ENCODE measurements at places on chromosomes 5 and 9.

DNA sequence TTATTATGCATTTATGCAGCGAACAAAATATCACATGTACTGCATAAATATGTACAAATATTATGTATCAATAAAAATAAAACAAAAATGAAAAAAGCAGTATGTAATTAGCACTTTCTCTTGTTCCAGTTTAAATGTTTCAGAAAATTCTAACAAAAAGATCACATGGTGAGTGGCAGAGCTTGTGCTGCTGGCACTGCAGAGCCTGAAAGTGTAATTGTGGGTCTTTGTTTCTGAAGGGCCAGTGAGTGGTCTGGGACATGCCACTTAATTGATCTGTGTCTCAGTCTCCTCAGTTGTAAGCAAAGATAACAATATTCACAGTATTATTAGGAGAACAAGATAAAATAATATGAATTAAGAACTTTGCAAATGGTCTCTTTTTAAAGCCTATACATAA, 39.5 kb upstream of the RAI14 start:
- DNase-seq = no peak

DNA sequence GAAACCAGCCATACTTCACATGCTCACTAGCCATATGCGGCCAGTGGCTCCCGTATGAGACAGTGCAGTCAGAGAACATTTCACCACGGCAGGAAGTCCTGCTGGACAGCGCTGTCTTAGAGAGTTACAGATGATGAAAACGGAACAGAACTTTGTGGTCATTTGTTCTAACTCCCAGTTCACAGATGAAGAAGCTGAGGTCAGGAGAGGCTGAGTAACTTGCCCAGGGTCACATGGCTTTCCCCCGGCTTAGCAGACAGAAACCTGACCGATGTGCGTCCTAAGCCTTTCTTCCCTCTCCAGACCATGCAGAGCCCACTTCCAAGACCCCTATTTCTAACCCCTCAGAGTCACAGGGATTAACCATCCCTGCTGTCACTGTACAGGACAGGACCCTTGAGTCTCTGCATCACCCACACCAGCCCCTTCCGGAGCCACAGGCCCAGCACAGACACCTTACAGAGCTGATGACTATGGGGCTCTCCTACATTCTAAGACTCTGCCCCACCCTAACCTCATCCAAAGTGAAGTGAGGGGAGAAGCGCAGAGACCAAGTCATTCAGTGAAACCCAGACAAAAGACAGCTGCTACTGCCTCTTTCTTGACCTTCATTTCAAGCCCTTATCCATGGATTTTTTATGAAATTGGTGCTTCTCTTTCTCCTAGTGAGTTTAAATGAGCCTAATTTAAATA, 86.9 kb downstream of the PTPN3 start:
- DNase-seq = no peak

DNA sequence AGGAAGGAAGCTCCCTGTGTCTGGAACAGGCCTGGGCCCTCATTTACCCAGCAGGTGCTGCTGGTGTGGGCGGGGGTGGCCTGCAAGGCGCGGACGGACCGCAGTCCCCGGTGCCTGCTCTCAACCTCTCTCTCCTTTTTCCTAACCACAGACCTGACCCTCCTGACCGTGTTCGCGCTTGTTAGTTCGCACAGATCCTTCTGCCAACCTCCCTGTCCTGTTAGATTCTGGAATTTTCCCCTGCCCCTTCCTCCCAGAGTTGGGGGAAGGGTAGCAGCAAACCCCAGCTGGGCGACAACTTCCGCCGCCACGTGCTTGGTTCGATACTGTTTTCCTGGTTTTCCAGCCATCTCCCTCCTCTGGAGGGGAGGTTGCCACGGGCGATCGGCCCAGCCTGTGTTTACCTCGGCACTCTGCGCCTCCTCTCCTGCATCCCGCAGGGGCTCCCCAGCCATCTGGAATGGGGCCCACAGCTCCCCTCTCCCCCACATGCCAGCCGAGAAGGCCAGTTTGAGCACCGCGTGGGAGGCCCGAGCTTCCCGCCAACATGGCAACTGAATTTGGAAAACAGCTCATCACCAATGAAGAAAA, 70.8 kb upstream of the UNC5A start:
- DNase-seq = no peak

GRCh38 chr5:15354021-15354420, 146.0 kb upstream of the FBXL7 start:
- DNase-seq = no peak

- no peak for DNase-seq
Measured at GRCh38 chr9:126337729-126338372, 11.2 kb downstream of the MVB12B start.

DNA sequence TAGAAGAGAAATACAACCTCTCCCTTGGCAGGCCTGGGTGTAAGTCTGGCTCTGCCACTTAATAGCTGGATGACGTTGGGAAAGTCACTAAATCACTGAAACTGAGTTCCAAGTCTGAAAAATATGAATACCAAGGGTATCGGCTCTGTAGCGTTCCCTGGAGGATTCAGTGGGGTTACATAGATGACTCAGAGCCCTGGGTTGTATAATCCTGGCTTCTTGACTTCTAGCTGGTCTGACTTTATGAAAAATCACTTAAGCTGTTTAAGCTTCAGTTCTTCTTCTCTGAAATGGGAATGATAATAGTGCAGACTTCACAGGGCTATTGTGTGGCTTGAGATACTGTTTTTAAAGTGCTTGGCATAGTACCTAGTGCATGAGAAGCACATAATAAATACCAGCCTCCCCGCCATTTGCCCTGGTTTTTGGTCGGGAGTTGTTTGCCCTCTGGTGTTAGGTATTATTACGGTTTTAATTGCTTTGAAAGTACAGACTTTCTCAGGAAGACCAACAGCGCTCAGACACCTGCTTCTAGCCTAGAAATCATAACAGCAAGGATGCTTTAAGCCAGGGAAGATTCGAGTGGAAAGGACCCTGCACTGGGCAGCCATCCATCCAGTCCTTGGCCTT, 43.0 kb downstream of the CYFIP2 start:
- no peak for DNase-seq

DNA sequence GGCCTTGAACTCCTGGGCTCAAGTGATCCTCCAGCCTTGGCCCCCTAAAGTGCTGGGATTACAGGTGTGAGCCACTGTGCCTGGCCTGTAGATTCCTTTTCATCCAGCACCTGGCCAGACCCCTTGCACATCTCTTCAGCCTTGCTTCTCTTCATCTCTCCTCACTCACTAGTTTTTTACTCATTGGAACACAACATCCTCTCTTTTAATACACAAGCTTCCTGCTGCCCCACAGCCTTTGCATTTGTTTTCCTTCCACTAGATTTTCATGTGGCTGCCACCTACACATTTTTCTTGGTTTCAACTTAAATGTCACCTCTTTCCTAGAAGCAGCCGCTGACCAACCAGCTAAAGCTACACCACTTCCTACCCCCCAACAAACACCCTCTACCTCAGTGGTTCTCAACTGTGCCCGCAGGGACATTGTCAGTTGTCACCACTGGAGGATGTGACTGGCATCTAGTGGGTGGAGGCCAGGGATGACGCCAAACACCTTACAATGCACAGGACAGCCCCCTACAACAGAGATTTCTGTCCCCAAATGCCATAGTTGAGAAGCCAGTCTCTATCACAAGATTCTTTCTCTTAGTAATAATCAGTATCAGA, 33.7 kb downstream of the HAVCR1 start:
- no peak for DNase-seq

DNA sequence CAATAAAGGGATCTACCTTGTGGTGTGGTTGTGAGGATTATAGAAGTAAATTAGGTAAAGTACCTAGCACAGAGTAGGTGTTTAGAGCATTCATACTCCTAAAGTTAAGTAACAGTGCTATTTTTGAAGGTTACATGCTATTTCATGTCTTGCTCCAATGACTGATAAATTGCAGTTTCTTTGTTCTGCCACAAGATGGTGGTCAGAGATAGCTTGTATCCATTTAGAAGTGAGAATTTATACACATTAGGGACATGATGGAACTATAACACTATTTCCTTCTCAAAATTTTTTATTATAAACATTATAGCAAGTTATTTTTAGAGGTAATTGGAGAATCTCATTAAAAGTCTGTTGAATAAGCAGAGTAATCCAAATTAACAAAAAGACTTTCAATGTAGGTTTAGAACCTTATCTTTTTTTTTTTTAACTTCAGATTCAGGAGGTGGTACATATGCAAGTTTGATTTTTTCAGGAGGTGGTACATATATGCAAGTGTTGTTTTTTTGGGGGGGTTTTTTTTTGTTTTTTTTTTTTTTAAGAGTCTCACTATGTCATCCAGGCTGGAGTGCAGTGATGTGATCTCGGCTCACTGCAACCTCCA, 17.1 kb downstream of the MTREX start:
- no peak for DNase-seq

DNA sequence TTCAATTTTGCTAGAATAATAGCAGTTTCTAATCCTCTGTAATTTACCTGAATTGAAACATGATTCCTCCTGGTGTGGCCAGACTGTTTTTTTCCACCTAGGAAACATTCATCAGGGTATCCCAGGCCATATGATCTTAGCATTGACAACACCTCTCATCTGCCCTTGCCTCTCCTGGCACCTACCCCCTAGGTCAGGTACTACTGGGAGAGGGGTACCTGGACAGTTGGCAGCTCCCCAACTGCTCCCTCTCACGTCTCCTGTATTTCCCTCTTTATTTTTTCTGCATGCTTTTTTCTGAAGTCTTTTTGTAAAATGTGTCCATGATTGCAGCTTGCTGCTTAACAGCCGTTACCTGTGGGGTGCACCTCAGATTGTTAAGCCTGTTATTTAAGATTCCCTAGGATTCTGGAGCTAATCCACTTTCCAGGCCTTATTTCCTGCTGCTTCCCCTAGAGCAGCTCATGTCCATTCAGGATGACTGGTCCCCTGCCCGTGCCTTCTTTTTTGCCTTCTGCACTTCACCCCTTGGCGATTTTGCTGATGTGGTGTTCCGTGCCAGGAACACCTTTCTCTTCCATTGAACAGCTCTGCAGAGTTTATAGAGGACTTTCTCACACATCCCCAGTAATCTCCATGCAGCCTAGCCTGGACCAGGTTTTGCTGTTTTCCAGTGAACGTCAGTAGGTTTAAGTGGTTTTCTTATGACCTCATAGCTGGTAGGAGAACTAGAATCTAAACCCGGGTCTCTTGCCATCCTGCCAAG, 33.6 kb downstream of the SNX30 start:
- DNase-seq = peak; percentile 81

DNA sequence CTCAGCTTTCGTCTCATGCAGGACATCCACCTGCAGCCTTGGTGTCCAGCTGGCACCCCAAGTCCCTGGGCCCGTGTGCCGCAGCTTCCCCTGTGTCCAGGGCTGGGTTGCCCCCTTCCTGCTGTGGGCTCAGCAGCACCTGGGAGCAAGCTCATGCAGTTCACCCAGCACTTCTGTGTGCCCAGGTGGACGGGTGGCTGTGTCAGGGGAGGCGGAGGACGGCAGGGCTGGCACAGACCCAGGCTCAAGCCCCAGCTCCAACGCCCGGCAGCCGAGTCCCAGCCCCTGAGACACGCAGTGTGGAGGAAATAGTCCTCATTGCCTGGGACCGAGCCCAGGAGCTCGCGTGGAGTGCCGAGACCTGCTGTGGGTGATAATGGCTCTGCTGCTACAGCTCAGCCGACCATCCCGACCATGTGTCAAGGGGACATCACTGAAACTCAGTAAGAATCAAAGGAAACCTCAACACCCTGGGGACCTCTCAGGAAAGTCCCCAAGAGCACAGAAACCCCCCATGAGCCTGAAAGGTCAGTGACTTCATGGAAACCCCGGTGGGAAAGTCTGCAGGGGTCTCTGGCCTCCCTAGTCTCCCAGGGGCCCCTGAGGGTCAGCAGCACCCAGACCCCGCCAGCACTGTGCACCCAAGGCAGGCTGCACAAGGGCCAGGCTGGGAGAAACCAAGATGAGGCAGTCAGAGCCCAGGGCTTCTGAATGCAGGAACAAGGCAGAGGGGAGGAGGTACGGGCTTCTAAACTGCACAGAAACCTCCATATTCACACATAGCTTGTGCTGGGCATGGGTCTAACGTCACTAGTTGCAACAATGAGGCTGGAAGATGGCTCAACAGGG, 38.8 kb downstream of the LPCAT1 start:
- no peak for DNase-seq

DNA sequence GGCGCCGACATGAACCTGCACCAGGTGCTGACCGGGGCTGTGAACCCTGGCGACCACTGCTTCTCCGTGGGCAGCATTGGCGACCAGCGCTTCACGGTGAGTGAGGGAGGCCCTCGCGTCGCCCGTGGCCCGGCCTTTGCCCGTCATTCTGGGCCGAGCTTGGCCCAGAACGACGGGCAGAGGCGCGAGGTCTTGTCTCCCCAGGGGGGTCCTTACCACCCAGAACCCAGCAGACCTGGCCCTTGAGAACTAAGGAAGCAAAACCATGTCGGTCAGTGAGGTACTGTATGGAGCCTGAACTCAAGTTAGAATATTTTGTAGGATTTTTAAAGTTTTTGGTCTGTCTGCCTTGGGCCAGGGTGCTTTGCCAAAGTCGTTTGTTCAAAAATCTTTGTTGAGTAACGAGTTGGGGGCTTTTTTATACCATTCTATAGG, 691 bp downstream of the DMXL1 start:
- DNase-seq = no peak

GRCh38 chr5:177295924-177296323, 7.6 kb downstream of the RAB24 start:
- DNase-seq = no peak

GRCh38 chr5:104751969-104752368, 1189.4 kb upstream of the NUDT12 start:
- no peak for DNase-seq

DNA sequence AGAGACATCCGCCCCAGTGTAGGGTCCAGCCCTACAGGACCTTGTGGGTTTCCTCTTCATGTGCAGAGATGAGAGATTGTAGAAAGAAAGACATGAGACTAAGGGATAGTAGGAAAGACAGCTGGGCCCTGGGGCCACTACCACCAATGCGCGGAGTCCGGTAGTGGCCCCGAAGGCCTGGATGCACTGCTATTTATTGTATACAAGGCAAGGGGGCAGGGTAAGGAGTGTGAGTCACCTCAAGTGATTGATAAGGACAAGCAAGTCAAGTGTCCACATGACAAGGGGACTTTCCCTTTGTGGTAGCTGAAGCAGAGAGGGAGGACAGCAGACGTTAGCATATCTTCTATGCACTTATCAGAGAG, 6.2 kb upstream of the TMEM141 start:
- DNase-seq = no peak

- no peak for DNase-seq
Measured at GRCh38 chr5:87184605-87185004, 83.1 kb upstream of the RASA1 start.

Measured in SHP77 treated with DMSO at 0.1 percent for 48 hours (cell line).